Left renal cortex interstitium (tissue), 4 donors: ENCODE measurements at places on chromosomes 2 and 18. TPM values are rescaled to one million over a fixed set of nuclear protein-coding genes. Genes with fewer than 3 reads are reported as not detected.

The SLC4A5 gene
- 4.6 TPM for polyA plus RNA-seq

The MFF gene
- polyA plus RNA-seq, result 133 TPM

The PMAIP1 gene
- 3.8 TPM for polyA plus RNA-seq

- DNase-seq, result no peak
Measured at GRCh38 chr2:120433816-120434290, 87.9 kb downstream of the INHBB start.

- no peak for DNase-seq
Measured at GRCh38 chr18:70292628-70293027, 3.8 kb downstream of the SOCS6 start.

GRCh38 chr18:72261590-72261989 lies 282.6 kb downstream of the CBLN2 start:
- DNase-seq, result no peak
